ENCODE measurements at places on chromosomes 6 and 20.

GRCh38 chr6:142183351-142183750, 36.3 kb downstream of the VTA1 start:
- no peak for DNase-seq

- no peak for DNase-seq
Measured at GRCh38 chr6:217048-217659, 75.1 kb upstream of the DUSP22 start.

DNA sequence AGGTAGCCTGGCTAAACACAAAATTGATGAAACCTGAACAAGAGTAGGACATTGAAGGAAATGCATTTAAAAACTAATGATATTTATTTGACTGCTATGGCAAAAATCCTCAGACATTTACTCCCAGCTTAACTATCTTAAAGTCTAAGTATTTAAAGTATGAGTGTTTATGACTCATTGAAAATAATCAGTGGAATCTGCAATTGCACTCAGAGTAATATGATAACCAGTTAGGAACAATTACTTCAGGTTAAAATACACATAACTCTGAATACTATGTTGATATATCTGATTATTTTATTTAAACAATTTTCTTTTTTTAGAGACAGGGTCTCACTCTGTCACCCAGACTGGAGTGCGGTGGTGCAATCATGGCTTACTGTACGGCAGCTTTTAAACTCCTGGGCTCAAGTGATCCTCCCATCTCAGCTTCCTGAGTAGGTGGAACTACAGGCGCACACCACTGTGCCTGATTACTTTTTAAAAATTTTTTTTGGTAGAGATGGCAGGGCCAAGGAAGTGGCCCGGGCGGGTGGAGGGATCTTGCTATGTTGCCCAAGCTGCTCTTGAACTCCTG, 43.9 kb downstream of the FILIP1 start:
- DNase-seq: no peak

- DNase-seq: no peak
Measured at GRCh38 chr20:63782051-63782471, 42.5 kb downstream of the SLC2A4RG start.

GRCh38 chr6:14918200-14918907, 327.5 kb upstream of the JARID2 start:
- DNase-seq: no peak

DNA sequence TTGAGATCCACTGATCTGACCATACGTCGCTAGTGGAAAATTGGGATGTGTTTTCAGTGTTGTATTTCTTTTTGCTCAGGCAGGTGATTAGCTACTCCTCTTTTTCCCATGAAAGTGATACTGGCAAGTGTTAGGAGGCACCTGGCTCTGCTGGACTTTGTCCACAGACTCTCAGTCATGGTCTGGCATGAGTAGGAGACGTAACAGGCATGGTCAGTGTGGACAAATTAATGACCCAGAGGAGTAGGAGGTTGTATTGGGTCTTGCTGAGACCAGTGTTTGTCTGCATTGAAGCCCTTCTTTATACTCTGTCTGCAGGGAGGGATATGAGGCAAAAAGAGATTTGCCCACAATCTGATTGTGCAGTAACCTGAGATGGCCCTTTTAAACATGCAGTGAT, 178.7 kb downstream of the DTNBP1 start:
- DNase-seq: no peak

DNA sequence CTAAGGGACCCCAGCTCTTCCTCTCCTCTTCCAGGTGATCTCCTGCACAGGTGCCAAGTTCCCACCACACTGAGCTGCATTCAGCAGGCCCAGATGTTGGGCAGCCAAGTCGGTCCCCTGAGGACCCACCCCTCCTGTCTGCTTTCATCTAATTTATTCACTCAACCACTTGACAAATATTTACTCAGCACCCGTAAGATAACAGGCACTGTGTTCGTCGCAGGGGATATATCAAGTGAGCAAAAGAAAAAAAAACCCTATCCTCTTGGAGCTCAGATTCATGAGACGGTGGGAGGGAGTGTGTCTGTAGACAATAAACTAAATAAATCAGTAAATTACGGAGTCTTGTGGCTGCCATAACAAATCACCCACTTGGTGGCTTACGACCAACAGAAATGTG, 143.6 kb downstream of the MRPL14 start:
- DNase-seq: peak; percentile 29

DNA sequence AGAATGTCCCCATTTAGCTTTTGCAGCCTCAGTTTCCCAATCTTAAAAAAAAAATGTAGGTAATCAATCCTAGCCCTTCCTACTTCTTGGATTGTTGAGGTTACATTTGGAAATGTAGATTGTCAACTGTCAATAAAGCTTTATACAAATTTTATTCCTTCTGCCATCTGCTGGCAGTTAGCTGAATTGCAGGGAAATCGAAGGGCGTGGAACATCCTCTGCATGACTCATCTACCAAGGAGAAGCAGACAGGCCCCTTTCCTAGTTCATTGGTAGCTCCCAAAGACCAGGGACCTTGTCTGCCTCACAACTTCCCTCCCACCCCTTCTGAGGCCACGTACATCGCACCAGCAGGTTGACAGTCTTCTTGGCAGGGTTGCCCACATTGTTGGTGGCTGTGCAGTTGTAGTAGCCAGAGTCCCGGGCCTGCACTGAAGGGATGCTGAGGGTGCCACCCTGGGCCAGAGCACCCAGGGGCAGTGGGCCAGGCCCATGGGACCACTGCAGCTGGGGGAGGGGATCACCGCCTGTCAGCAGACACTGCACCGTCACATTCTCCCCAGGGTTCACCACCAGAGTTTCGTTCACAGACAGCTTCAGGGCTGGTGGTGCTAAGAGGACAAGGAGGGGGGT, 43.6 kb downstream of the MDGA1 start:
- DNase-seq: no peak

DNA sequence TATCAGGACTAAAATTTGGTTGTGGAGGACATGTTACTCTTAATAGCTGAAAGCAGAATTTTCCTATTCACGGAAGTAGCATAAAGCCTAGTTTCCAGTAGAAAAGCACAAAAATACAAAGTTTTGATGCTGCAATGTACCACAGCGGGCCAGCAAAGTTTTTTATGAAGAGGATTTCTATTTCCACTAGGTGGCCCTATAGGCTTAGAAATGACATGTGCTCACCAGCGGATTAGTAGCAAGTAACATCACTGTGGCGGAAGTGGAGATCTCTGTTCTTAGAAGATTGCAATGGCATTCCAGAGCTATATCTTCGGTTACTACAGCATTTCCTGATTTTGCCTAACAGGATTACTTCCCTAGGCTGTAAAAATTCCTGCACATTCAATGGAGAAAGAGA, 1219.0 kb upstream of the EYS start:
- no peak for DNase-seq

- DNase-seq: no peak
Measured at GRCh38 chr20:41017448-41018042, 11.1 kb upstream of the TOP1 start.

- no peak for DNase-seq
Measured at GRCh38 chr6:12560315-12560714, 156.3 kb upstream of the PHACTR1 start.

DNA sequence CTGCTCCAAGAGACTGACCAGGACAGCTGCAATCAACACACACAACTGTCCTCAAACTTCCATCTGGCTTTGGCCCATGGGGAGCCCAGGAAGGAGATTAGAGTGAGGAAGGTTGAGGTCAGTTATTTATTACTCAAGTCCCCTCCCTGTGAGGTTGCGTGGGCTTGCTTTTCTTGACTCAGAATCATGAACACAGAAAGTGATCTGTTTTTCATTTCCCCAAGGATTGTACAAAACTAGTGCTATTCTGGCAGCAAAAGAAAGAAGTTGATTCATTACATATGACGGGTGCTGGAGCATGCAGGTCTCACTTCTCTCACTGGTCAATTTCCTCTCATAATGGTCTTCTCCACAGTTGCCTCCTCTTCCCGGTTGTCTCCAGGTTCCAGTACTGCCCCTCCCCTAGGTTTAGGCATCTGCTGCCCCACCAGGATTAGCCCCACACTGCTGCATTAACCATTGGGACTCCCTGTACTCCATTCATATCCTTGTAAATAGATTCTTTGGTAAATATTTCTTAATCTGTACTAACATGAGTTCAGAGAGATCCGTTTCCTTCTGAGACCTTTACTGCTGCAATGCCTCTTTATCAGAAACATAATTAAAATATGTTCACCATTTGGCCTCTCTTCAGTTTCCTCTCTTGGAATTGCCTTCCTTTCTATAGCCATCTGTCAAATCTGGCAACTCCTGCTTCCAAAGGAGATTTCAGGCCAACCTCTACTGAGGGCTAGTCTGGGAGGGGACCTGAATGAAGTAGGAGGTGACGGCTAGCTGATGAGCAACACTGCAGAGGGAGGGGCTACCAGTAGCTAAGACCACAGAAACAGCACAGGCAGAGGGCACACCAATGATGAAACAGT, 888.8 kb downstream of the QKI start:
- no peak for DNase-seq

DNA sequence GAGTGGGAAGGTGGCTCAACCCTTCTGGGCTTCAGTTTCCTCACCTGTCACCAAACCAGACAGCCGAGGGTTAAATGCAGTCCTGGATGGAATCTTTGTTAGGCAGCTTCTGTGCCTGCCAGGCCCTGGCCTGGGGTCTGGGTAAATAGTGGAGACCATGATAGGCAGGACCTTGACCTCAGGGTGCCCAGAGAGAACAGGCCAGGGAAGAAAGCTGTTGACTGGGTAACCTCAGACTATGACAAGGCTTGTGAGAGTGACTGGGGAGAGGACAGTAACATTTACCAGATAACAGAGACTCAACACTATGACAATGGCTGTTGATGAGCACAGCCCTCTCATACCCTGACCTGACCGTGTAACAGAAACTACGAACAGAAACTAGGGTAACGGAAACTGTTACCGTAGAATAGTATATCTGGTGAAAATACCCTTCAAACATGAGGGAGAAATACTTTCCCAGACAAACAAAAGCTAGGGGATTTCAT, 218.3 kb downstream of the PREX1 start:
- no peak for DNase-seq

DNA sequence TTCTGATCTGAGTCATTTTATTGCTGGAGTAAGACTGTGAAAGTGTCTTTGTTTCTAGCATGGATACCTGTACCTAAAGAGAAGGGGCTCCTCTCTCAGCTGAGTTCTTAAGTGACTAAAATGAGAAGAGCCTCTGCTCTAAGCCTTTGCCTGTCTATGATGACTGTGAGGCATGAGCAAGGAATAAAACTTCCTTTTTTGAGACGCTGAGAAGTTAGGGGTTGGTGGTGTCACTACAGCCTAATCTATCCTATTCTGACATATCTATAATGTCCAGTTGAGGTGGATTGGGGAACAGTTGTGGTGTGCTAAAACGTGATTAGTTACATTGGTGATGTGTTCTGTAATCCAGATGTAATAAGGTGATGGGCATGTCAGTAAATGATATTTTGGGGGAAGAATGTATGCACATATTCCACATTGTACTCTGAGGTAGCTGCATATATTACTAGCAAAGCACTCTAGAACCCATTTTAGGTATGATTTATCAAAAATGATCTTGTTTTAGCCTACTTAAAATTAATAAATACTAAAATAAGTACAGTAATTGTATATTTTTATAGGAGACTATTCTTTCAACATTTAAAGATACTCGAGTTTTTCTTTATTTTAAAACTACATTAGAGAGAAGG, 18.1 kb downstream of the ADGRB3 start:
- no peak for DNase-seq

- DNase-seq: no peak
Measured at GRCh38 chr6:37974943-37975342, 155.4 kb downstream of the ZFAND3 start.

- no peak for DNase-seq
Measured at GRCh38 chr6:26155061-26155930, 68.1 kb downstream of the HFE start.

GRCh38 chr20:24815196-24815815, 133.8 kb upstream of the CST7 start:
- no peak for DNase-seq

DNA sequence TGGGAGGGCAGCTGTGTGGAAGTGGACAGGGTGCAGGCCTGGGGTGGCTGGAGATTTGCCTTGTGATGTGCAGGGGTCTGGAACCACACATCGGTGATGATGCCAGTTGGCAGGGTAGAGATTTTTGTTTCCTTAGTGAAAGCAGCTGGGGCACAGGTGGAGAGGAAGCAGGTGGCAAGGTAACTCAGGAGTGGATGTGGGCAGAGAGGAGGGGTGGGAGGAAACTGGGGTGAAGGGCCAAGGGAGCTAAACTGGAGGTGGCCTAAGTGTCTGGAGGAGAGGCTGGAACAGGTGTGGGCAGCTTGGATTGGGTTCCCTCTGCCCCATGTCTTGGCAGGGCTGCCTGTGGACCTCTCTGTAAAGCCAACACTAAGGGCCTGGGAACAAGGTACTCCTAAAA, 4.7 kb upstream of the SCUBE3 start:
- no peak for DNase-seq

DNA sequence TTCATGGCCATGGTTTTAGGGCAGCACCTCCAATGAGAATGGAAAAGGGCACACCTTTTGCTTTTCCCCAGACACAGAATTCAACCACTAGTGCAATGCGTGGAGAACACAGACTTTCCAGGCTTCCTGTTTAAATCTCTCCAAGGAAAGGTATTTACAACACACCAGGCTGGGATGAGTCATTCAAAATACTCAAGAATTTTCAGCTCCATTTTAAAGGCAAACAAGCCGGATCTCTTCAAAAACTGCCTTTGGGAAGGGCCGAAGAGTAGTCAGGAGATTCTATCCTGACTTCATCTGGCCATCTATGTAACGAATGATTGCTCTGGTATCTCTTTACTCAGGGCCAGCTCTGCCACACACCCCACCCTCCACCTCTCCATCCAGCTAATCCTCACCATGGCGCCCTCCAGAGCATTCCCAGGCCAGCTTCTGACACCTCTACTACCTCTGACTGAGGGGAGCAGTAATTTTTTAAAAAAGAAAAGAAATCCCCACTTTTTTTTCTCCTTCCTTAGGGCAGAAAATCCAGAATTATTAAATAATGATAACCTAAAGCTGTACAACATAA, 254.6 kb downstream of the LY86 start:
- no peak for DNase-seq

DNA sequence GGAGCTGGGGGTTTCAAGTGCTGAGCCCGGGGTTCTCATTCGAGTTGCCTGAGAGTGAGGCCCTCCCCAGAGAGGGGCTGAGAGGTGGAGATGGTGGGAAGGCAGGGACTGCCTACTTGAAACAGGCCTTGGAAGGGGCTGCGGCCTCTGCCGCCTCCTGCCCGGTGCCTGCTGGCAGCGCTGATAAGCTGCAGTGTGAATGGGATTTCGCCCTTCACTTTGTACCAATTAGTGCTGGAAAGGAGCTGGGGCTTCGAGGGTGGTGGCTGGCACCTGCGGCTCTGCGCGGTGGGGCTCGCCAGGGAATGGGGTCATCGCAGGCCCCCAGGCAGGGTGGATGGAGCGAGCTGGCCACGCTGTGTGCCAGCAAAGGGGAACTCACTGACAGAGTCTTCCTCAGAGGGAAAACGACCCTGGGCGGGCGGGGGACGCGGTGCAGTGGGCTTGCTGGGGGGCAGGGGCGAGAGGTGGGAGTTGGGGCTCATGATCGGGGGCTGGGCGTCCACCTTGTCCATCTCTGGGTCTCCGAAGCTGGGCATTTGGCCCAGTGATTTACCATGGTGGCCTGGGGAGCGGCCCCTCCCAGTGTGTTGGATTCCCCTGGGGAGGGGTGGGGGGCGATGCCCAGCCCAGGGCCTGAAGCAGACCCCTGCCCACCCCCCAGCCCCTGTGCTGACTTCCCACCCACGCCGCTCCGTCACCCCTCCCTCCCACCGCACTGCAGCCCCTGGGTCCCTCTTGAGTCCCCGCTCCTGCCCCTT, 22.9 kb downstream of the COL20A1 start:
- DNase-seq: peak; percentile 74

Data from cardiac septum (tissue), 1 donor.